ENCODE measurements at places on chromosomes 7 and 10.

- DNase-seq, result no peak
Measured at GRCh38 chr10:16481052-16481728, 40.5 kb downstream of the C1QL3 start.

- no peak for DNase-seq
Measured at GRCh38 chr10:11782793-11783557, 40.2 kb upstream of the PROSER2 start.

- no peak for DNase-seq
Measured at GRCh38 chr10:10499839-10500238, 517.8 kb upstream of the CELF2 start.

DNA sequence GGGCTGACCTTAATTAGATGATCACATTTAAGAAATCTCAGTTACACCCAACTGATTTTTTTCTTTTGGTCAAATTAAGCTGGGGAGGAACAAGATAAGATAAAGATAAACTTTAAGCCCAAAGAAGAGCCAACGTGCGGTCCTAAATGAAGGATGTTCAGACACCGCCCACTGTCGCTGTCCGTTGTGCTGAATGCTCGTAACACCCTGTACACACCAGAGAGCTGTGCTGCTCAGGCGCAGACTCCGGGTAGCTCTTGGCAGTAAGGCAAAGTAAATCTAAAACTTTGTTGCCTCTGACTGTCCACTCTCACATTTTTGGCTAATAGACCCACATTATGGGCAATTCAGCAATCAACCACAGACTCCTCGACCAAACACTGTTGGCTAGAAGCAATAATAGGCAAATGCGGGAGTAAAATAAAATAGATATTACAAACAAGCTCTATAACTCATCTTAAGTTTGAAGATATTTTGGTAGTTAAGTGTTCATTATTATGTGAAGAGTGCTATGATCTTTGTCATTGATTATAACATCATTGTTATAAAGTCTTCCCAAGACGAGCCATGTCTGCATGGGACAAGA lies 57.1 kb downstream of the PLPP4 start:
- DNase-seq, result peak; percentile 74

DNA sequence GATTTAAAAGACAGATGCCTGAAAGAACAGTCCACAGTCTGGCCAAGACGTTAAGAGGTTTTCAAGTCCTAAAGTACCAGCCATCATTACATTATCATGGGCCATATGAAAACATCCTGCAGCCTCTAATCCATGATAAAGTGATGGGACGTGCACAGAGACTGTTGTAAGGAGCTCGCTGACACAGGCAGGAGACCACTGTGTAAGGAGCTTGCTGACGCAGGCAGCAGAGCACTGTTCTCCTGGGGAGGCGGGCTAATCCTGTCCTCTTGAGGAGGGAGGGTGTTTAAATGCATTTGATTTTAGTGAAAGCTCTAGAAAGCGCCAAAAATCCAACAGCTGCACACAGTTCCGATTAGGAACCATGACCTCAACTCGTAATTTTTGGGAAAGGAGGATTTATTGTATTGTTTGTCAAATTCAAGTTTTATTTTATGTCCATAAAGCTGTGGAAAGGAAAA lies 16.9 kb downstream of the SVIL start:
- DNase-seq, result peak; percentile 63
